ENCODE measurements at places on chromosomes 2 and 18.

- no peak for DNase-seq
Measured at GRCh38 chr18:33611525-33612135, 33.6 kb downstream of the ASXL3 start.

GRCh38 chr2:162063281-162063680 is 10.7 kb downstream of the DPP4 start:
- no peak for DNase-seq

DNA sequence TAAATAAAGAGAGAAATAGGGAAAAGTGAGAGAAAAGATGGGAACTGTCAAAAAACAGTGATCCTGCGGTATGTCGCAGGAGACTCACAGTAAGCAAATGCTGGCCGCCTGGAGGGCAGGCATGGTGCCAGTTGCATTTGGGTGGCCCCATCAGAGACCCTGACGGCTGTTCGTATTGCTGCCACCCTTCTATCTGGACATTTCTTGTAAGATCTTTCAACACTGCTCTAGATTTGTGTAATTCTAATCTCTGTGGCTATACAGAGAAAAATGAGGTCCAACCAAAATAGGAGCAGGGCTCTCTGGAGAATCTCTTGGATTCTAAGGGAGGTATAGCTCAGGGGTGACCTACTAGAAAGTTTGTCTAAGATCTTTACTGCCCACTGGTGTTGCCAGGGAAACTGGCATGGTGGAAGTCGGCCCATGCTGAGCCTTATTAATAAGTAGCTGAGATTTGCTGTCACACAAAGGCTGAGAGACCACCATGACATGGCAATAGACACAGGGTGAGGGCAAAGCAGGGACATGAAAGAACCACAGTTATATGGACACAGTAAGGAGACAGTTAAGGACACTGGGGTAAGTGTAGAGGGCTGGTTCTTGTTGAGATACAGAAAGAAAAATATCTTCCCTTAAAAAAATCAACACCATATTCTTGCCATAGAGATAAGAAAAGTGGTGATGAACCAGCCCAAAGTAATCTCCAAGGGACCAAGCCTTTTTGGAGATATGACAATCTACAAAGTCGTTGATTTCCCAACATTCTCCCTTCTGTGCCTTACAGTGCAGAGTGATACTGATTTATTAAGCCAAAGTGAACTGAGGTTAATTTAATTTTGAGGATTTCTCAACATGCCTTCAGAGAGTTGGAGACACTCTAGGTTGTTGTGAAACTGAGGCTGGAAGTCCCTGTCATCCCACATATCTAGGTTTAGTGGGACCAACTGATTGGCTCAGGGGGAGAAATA is 26.4 kb upstream of the FZD7 start:
- no peak for DNase-seq

GRCh38 chr2:14565666-14566065 is 66.9 kb upstream of the LRATD1 start:
- DNase-seq = no peak

DNA sequence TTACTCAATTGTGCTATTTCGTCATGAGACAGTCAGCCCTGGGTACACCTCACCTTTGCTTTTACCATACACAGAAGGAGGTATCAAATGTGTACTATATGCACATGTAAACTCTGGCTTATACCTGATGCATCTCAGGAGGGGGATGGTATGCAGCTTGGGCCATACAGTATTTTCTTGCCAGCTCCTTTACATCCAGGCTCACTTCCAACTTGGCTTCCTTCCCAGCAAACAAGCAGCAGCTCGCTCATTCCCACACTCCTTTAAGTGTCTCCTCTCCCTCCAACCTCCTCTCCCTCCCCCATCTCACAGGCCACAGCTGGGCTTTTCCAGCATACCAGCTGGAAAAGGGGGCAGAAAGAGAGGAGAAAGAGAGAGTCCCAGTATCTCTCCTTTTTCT is 9.6 kb downstream of the MARCHF4 start:
- DNase-seq = no peak

DNA sequence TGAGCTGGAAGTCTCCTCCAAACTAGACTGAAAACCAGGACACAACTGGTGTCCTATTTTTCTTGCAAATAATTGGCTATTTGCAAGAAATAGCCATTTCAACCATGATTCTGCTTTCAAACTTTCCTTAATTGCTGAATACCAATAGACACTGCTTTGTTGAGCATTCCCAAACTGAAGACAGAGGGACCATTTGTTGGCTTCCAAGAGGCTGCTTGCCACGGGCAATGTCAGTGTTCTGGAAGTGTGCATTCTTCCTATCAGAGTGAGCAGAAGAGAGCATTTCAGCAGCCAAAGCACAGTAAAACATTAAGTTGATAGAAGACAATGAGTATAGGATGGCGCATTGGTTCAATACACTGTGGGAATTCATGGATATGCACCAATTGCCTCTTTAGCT is 360.5 kb upstream of the RGPD4 start:
- no peak for DNase-seq

GRCh38 chr2:100060875-100061274 is 81.5 kb downstream of the AFF3 start:
- DNase-seq = no peak

- no peak for DNase-seq
Measured at GRCh38 chr18:25019086-25019860, 332.7 kb downstream of the ZNF521 start.

DNA sequence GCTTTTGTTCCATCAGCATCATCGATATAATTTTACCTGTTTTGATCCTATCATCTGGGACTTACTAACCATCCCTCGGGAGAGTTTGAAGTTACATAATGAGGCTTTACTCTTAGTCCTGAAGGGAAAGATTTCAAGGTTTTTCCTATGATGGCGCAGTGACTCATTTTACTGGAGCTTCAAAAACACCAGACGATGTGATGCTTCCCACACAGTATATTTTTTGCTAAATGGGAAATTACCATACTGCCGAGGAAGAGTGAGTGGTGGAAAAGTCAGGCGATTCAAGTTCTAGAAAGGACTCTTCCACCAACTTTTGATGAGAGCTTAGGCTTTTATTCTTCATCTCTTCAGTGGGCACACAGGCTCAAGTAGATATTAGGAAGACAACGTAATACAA is 44.6 kb upstream of the GCG start:
- no peak for DNase-seq

GRCh38 chr2:67561457-67561965 is 164.4 kb downstream of the ETAA1 start:
- DNase-seq = peak; percentile 51

DNA sequence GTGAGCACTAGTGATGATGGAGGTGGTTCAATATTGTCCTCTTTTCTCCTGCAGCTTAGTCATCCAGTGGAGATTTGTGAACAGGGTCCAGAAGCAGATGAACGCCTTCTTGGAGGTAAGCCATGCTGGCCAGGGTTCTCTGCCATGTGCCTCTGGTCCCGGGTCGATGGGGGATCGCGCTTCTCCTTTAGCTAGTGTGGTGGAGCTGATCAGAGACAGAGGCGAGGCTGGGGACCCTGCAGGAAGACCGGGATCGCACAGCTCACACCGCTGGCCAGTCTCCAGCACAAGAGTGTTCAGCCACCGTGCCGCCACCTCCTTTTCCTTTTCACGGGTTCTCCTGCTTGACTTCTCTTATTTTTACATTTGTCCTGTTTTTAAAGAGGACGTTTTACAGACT is 243.4 kb downstream of the ALPK2 start:
- DNase-seq = no peak

DNA sequence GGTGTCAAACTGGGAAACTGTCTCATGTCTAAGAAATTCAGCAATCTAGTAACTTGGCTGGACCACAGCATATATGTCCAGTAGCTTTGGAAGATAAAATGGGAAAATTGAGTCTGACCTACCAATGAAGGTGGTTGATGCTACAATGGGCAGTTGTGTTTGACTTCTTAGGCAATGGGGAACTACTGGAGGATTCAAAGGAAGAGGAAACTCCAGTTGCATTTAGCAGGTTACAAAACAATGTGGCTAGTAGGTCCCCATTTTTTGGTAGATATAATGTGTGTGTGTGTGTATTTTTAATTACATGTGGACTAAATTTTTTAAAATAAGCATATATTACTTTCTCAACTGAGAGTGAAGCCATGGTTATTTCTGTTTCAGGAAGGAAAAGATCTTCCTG is 427.7 kb downstream of the NBAS start:
- no peak for DNase-seq

GRCh38 chr2:3223080-3223923 is 154.3 kb downstream of the EIPR1 start:
- DNase-seq = no peak

GRCh38 chr2:113901943-113902342 is 12.1 kb downstream of the ACTR3 start:
- DNase-seq = no peak

DNA sequence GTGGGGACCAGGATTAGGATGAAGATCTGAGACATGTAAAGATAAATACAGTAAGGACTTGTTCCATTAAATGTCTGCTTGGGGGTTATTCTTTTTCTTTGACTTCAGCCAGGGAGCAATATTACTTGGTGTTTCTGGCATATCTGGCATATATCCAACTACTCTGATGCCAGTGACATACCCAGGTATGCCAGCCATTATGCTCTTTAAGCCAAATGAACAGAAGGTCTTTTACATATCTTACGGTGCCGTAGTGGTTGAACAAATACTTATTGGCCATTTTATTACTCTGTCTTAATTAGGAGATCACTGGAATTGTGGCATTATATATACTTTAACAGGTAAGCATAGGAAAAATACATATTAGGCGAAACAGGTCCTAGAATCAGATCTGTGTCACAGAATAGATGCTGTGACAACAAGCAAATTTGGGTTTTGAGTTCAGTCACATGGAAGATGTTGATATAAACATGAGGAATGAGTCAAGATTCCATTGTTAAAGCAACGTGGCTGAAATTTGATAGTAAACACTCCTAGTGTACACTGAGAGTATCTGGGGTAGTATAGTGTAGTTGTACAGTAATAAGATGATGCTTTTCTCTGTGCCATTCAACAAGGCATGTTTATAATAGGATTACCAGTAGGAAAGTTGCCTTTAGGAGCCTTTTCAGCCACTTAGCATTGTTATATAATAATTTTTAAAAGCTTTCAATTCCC is 62.6 kb downstream of the KCTD18 start:
- no peak for DNase-seq

- peak; percentile 58 for DNase-seq
Measured at GRCh38 chr2:108554528-108554927, 20.3 kb downstream of the LIMS1 start.

DNA sequence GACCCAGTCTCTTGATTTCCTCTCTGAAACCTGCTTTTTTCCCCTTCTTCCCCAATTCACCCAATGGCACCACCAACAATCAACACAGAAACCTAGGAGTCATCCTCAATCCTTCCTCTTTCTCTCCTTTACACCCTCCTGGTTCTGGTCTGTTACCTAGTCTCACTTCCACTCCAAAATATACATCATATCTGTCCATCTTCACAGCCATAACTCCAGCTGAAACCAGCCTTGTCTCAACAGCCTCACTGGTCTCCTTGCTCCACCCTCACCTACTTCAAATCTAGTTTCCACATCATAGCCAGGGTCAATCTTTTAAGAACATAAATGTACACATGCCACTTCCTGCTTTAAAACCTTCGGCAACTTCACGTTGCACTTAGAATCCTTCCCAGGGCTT is 11.8 kb upstream of the TWSG1 start:
- DNase-seq = no peak

GRCh38 chr2:125582516-125582915 is 1073.4 kb upstream of the GYPC start:
- DNase-seq = no peak

- DNase-seq = no peak
Measured at GRCh38 chr2:187956906-187957534, 334.7 kb upstream of the GULP1 start.

- no peak for DNase-seq
Measured at GRCh38 chr2:27544143-27544821, 38.6 kb upstream of the ZNF512 start.

DNA sequence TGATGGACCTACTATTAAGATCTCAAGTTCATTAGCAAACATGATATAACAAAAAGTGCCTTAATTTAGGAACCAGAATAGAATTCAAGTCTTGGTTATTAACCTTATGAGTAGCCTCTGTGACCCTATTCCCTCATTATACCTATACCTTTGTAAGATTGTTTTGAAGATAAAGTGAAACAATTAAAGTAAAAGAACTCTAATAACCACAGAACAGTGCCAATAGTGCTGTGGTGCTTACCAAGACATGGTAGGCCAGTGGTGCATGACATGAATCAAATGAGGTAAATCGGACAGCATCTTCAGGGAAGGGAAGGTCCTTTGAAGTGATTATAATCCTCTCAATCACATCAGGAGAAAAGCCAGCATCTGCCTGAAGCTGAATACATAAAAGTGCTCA is 36.4 kb downstream of the METTL4 start:
- no peak for DNase-seq

DNA sequence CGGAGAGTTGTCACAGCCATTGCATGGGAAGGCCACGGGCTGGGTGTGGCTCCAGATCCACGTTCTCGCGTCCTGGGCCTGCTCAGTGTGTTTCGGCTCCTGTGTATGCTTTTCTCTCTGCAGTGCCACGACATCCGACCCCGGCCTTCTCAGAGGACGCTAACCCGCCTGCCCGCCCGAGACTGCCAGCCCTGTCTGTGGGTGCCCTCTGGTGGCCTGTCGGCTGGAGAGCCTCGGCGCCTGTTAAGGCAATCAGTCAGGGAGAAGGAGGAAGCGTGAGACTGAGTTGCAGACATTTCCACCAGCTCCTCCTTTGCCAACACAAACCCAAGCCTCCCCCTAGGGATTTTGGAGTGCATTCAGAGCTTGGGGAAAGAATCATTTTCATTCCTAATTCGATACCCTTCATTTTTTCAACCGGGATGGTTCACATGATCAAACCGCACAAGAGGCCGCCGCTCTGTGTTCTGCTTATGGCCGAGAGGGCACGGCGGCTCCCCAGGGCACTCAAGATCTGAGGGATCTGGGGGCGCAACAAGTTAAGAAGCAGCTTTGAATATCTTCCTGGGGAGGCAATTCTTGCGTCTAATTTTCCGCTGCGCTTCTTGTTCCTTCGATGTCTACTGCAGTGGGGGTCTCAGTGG is 37.5 kb upstream of the ZBTB7C start:
- DNase-seq = peak; percentile 86

DNA sequence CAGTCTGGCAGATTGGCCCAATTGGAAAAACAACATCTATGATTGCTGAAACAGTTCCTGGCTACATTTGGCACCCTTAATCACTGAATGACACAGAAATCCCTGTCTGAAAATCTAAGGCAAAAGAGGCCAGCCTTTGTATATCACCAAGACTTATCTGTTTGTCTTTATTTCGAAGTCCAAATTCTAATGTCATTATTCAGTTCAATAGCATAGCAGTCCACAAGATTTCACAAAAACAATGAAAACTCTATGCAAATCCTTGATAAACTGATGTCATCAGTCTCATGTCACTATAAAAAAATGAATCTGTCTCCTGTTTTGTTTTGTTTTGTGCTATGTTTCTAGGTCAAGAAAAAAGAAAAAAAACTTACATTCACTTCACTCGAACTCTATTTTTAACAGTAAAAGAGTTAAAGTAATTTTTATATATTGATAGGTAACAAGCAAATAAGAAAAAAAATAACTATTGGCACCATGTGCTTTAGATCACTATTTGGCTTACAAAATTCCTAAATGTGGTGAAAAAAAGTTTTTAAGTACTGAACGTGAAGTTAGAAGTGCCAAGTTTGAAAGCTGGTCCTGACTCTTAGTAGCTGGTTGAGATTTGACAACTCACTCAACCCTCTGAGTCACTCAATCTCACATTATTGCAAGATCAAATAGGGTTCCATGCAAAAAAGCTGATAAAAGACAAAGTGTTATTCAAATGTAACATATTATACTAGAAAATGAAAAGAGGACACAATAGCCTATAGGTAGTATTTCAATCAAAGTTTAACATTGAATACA is 359.3 kb downstream of the IRS1 start:
- no peak for DNase-seq

GRCh38 chr2:3601561-3602271 is 6.8 kb downstream of the COLEC11 start:
- no peak for DNase-seq

- DNase-seq = peak; percentile 55
Measured at GRCh38 chr2:241558532-241559322, at the start of gene BOK. Gene BOK (plus strand): TSS chr2:241558745. CDS start chr2:241559484, 739 bp downstream.

Data from heart right ventricle (tissue), 16 donors.